ENCODE measurements at places on chromosomes 3 and 15.

GRCh38 chr15:58331913-58332675, 99.7 kb upstream of the LIPC start:
- no peak for DNase-seq

DNA sequence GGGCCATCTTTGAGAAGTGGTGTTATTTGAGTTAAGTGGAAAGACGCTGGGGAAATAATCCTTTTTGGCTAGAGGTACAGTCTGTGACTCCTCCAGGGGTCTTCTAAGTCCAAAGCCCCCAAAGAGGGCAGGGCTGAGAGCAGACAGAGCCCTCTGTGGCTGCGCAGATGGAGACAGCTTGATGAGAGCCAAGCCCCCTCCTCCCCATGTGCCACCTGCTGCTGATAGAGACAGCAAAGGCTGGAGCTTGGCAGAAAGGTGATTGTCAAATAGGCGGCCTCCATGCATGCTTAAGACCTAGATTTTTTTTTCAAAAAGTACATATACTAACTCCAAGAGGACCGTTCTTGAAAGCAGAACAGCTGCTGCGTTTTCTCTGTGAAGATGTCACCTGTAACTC, 72.4 kb downstream of the CRYGS start:
- no peak for DNase-seq

DNA sequence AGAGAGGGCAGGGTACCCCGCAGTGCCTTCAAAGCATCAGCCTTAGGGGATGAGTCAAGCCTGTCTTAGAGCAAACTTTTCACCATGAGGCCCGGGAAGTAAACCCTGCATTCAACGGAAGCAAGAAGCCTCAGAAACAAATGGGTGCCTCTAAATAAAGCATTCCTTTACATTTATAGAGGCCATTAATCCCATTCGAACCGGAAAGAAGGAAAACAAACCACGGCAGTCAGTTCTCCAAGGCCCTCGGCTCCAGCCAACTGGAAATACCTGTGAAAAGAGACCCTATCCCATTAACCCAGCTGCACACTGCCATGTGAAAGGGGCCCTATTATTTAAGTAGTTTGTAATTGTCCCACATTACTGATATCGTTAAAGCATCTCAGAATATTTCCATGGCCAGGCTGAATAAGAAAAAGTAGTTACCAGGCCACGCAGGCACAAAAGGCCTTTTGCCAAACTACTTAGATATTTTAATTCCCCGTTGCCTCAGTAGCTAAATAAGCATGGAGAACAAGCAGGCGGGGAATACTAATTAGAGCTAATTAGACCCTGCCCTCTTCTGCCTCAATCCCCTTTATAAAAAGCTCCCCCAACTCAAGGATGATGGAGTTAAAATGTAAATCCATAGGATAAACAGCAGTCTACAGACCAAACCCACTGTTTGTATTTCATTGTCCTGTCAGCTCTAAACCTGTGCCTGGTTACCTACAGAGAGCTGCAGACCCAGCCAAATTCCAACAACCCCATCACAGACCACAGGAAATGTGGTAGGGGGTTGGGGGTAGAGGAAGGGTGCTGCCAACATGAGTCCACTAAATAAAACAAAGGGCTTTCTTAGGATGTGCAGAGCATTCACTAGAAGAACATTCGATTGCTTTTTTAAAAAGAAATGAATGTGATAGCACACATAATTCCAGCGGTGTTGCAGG, 4.1 kb downstream of the ITGB5 start:
- no peak for DNase-seq

DNA sequence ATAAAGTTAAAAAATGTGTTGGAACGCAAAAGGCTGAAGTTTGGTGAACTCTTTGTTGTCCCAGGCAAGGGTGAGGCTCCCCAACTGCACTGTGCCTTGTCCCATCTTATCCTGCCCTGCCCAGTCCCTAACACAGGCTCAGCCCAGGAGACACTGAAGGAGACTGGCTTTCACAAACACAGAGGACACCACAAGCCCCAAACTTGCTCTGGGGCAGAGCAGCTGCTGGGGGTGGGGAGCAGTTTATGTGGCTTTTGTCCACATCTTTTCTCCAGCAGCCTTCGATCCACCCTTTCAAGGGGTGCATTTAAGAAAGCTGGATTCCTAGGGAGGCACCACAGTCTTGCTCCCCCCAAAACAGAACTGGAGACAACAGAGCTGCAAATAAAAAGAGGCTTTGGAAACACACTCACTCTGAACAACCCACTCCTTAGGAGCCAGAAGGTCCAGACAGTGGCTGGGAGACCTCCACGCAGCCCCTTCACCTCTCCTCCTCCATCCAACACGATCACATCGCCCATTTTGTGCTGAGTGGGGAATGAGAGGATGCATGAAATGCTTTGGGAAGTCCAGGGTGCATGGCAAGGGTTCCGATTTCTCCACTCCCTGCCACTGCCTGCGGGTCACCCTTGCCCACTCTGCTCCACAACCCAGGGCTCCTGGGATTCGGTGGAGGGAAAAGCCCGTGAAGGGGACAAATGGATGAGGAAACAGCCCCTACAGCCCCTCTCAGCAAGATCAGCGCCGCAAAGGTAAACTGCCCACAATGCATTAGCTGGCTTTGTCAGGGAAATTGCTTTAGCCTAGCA, 260.5 kb upstream of the TLE3 start:
- DNase-seq, result no peak

DNA sequence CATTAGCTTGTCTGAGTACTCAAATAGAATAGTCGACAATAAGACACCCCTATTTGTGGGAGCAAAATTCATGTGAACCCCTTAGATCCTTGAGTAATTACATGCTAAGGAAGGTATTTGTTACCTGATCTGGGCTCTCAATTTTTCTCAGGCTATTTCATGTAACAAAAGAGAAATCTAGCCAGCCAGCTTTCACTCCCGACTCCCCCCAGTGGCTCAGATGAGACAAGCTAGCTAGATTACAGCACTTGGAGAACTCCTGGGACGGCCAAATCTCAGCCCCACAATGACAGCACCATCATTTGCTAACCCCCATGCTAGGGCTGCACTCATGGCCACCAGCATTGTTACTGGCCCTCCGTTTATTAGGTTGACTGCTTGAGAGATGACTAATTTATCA, 41.3 kb downstream of the GLDN start:
- DNase-seq, result peak; percentile 82

- no peak for DNase-seq
Observed at GRCh38 chr15:71747128-71748083, 62.9 kb upstream of the NR2E3 start.

DNA sequence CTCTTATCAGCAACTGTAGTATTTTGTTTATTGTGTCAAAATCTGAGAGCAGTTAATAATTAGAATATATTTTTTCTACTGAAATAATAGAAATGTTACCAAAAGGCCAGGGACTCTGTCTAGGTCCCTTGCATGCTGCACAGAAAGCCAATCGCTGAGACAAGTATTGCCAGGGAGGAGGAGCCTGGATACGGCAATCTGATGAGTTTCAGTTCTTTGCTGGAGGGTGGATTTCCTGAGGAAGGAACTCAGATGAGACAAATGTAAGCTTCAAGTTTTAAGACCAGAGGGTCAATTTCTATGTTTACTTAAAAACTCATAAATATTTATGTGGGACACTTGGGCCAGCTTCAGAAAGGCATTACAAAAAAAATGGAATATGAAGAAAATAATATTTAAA, 252.2 kb downstream of the GABRG3 start:
- no peak for DNase-seq

- no peak for DNase-seq
Observed at GRCh38 chr3:129399895-129400357, 28.5 kb downstream of the EFCAB12 start.

- no peak for DNase-seq
Observed at GRCh38 chr15:91072161-91072560, 27.9 kb upstream of the SV2B start.

- no peak for DNase-seq
Observed at GRCh38 chr3:12155828-12156227, 2.9 kb downstream of the TIMP4 start.

DNA sequence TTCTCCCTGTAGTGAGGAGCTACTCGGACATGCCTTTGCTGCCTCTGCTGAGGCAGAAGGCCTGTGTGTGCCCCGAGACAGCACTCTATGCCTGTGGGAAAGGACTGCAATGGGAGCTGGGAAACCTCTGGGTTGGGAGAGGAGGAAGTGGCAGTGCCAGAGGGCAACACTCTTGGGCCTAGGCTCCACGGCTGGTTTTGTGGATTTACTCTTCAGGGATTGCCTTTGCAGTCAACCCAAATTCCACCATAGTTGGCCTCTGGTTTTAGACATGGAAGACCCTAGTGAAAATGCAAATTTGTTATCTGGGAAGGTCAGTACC, 46.8 kb downstream of the ITGA11 start:
- no peak for DNase-seq

GRCh38 chr3:12230877-12231276, 58.0 kb upstream of the PPARG start:
- DNase-seq, result no peak

- DNase-seq, result no peak
Observed at GRCh38 chr3:24526640-24527212, 32.1 kb upstream of the THRB start.

- no peak for DNase-seq
Observed at GRCh38 chr3:49519296-49519695, 35.0 kb upstream of the BSN start.

DNA sequence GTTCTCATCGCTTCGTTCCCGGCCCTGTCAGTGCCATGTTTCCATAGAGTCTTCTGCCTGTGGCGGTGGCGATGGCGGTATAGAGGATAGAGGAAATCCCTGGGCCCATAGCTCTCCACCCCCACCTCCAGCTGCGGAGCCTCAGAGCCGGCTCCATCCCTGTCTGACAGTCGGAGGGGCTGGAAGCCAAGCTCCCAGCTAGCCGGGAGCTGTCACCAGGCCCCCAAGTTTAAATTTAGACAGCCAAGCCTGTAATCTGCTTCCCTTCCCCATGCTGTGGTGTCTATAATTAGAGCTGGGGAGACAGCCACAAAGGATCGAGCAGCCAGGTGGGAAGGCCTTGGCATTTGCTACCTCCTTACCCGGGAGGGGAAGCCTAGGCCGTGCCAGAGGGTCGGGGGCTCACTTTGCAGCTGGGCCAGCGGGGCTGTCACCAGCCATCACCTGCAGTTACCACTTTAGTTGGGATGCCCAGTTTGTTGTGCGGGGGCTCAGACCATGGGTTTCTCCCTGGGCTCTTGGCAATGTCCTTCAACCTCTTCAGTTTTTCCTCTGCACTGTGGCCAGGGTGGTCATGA, 56.3 kb upstream of the SEC13 start:
- DNase-seq, result no peak

GRCh38 chr3:67529337-67529736, 125.1 kb downstream of the SUCLG2 start:
- peak; percentile 9 for DNase-seq

GRCh38 chr3:69876073-69876472, 123.5 kb upstream of the SAMMSON start:
- DNase-seq, result no peak

- no peak for DNase-seq
Observed at GRCh38 chr3:161273589-161274218, 52.6 kb downstream of the NMD3 start.

DNA sequence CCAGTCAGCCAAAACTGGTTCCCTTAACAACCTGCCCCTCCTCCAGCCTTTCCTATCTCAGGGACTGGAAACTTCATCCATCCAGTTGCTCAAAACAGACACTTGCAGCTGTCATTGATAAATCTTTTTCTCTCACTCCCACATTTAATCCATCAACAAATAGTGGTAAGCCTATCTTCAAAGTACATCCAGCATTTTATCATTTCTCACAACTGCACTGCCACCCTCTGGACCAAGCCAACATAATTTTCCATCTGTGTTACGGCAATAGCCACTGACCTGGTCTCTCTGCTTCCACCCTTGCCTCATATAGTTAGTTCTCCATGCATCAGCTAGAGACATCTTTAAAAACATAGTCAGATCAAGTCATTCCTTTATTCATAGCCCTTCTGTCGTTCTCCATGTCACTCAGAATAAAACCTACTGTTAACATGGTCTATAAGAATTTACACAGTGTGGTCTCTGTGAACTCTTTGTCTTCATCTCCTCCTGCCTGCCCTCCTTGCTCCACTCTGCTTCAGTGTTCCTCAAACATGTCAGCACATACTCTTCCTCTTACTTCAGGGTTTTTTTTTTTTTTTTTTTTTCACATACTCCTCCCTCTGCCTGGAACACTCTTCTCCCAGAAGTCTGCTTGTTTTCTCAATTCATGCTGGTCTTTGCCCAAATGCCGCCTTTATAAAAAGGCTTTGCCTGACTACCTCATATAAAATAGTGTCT, 102.5 kb upstream of the COL6A5 start:
- DNase-seq, result no peak

DNA sequence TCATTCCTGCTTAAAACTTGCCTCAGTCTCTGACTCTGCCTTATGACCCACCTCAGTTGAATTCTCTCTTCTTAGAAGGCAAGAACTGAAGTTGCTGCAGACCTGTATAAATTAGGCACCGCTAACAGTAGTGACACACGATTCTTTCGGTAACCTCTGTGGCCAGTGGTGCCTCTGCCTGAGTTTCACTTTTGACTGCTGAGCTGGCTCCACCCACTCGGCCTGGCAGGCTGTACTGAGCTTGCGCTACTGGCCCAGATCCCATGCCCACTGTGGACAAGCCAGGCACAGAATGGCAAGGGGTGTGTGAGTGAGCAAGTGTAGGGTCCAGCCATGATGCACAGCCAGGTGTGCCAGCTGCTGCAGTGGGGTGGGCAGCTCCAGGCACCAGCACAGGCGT, 19.1 kb upstream of the EIF1B start:
- peak; percentile 17 for DNase-seq

- no peak for DNase-seq
Observed at GRCh38 chr3:192830291-192831110, 87.2 kb downstream of the MB21D2 start.

DNA sequence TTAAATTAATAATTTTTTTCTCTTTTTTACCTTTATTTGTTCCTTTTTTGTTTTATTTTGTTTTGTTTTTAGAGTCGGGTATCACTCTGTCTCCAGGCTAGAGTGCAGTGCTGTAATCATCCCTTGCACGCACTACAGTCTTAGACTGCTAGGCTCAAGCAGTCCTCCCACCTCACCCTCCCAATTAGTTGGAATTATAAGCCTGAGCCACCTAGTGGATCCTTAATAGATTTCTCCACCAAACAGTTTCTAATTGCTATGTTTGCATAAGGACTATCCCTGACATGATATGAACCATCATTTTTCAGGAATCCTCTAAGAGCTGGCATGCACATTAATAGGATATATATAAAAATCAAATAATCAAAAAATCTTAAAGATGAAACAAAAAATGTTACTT, 993.2 kb downstream of the OTOL1 start:
- no peak for DNase-seq

DNA sequence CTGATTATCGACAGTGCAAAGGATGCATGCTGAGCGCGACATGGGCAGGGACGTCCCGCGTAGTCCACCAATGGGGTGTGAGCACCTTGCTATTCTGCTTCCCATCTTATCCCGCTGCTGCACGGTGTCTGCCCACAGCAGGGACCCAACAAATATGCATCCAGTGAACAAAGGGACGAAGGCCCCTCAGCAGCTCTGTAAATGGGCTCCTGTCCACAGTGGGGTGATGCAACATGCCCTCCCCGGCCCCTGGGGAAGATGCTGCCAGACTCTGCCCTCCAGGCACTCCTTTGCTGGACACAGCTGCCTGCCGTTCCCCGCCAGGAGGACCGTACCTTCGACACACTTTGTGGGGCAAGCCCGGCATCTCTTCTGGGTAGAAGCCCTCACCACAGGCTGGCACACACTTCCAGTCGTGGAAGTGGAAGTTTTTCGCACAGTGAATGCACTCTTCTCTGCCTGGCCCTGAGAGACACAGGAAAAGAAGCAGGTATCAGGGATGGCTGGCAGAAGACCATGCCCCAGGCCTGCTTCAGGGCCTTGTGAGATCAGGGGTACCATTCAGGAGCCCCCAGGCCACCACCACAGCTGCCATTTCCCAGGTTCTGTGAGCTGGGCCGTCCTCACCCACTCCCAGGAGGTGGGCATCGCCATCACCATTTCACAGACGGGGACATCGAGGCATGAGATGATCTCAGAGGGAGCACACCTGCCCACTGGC, 18.2 kb upstream of the SNRPA1 start:
- peak; percentile 68 for DNase-seq
